Fibroblast of skin of left quadriceps (primary cell): ENCODE measurements at places on chromosomes 16 and 17.

DNA sequence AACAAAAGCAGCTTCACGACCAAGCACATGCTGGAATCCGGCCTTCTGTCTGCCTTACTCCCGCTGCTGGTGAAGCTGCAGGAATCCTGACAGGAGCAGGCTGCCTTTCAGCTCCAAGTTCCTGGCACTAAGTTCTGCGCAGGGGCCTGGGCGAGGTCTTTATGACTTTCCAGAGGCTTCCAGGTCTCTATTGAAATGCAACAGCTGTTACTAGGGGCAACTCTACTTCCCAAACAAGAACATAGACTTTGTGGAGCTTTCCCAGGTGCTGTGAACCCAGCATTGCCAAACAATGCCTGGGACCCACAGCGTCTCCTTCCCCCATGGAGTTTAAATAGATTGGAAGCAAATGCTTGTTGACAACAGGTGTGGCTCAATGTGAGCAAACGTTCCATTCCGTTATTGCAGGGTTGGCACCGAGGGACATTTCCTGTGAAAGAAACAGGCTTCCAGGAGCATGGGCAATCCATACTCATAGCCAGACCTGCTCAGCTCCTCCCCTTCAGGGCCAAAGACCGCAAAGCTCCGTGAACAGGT is 156.0 kb downstream of the CDH13 start:
- DNase-seq, result no peak

DNA sequence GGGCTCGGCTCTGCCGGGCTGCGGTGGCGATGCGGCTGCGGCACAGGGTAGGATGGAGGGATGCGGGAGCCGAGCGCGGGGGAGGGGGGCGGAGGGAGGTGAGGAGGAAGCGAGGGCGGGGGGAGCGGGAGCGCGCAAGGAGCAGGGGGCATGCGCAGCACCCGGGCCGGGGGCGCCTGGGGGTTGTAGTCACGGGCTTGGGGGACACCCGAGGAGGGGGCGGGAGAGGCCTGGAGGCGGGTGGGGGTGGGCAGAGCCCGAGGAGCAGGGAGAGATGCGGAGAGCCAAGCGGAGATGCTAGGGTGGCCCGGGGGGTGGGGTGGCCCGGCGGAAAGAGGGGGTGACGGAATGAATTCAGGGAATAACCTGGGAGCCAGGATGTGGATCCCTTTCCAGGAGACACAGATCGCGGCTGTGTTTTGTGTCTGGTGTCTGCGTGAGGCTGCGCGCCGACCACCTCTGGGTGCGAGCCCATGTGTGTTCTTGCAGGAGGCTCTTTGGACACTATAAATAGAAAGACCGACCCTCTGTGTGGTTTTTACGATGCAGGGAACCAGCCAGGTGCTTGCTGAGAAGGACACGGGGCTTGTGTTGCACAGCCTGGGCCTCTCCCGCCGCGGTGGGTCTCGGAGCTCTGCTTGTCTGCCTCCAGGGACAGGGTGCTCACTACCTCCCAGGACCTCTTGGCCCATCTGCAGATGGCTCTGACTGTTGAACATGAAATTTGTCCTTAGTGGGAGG is at the start of gene STX1B:
STX1B (minus strand) TSS at position 54 of the 741 bp plus-strand sequence. CDS start 242 bp downstream, outside the sequence.
- no peak for DNase-seq

GRCh38 chr17:79966681-79967080 is 69.0 kb downstream of the TBC1D16 start:
- DNase-seq, result no peak

GRCh38 chr16:72126429-72126765 is 32.8 kb downstream of the DHX38 start:
- no peak for DNase-seq

- DNase-seq, result no peak
Observed at GRCh38 chr16:87603684-87604633, 1.7 kb downstream of the JPH3 start.

DNA sequence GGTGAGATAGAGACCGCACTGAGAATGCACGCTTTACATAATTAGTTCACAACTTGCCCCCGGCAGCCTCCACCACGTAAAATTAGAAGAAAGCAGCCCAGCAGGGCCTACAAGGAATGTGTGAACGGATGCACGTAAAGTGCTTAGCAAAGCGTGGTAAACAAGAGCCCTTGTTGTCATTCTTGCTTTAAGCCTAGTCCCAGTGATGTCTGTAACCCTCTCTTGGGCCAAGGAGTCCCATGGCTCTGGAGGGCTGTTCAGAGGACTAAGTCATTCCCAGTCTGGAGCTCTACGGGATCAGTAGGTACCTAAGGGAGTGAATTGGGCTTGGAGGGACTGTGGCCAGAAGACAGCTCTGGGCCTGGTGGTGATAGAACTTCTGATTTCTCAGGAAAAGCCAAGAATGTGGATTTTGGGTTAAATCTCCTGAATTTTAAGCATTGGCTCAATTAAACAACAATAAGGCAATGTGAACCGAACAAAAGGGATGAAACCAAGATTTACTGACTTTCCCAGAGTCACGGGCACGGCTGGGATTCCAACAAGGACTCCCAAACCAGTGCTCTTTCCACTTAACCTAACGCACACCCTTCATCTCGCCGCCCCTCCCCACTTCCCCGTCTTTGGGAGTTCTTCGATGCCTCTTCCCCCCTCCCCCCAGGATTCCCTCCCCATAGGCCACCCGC is 775 bp upstream of the CHP2 start:
- DNase-seq, result no peak

DNA sequence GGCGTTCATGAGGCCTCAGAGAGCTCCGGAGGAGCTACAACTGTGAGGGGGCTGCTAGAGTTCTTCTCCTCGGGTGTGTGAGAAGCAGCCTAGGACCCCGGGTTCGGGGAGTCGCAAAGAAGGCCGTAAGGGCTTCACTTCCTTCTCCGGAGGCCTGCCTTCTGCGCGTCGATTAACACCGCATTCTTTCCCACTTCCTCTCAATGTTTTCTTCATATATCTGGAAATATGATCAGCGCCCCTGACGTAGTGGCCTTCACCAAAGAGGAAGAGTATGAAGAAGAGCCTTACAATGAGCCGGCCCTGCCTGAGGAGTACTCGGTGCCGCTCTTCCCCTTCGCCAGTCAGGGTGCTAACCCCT is 449 bp downstream of the SMCR8 start:
- no peak for DNase-seq

- DNase-seq, result no peak
Observed at GRCh38 chr17:82603981-82604448, 44.2 kb downstream of the WDR45B start.
